Mammary epithelial cell (primary cell): ENCODE measurements at places on chromosomes 7 and 10.

DNA sequence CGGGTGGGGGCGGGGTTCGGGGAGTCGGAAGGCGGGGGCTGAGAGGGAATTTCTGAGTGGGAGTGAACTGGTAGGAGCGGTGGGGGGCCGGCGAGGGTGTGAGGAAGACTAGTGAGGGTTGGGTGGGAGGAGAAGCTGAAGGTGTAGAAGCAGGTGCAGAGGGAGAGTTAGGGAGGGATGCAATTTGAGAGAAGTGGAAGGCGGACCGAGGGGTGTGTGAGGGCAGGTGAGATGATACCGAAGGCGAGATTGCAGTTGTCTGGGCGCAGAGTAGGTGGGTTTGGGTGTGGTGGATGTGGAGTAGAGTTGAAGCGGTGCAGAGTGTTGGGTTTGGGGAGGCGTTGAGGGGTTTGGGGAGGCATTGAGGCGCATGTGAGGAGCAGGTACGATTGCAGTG, 643 bp downstream of the KAT6B start:
- DNase-seq: no peak

GRCh38 chr10:90443342-90443741, 414.5 kb downstream of the HTR7 start:
- DNase-seq: no peak

DNA sequence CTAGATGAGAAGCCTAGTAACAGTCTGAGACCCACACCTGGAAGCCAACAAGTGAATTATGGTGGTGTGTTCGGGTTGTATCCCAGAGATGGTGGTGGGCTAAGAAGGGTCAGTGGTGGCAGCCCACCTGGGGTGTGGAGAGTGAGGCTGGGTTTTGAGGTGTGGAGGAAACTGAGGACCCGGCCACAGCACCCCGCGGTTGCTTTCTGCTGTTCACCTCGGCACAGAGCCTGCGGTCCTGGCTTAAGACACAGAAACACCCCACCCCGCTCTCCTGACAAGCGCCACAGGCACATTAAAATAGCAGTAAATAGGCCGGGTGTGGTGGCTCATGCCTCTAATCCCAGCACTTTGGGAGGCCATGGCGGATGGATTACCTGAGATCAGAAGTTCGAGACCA, 395.1 kb downstream of the GLRX3 start:
- no peak for DNase-seq

DNA sequence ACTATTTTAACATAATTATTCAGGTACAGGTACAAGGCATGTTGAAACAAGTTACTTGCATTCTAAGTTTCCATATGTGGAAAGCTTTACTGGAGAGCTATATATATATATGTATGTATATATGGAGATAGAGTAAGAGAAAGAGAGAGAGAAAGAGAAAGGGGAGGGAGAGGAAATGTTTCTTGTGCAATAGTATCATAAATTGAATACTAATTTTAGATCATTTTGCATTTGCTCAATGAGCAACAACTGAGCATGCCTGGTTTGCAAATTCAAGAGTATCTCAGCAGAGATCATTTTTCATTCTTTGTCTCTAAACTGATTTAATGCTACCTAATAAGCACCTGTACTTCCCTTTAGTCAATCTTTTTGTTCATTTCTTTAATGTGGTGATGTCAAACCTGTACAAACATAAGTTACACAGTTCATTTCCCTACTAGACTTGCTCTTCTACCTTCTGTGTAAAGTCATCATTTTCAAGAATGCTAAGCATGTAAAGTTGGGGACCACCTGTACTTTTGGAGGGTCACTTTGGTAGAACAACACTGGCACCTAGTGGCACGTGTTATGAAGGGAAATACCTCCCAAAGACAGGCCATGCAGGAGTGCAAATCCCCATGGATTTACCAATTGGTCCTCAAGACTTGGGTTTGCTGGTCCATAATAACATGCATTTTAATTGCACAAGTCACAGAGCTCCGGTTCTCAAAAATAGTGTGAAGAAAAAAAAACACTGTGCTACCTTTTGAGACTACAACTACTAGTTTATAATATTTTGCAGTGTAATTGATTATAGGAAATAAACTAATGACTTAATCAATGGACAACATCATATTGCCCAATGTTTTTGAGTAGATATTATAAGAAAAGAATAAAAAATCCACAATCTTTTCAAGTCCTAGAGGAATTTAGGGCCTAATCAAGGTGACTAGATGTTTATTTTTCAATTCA, 431.2 kb upstream of the IGFBP3 start:
- peak; percentile 47 for DNase-seq

- DNase-seq: no peak
Measured at GRCh38 chr10:9294865-9295264, 1240.4 kb downstream of the GATA3 start.
